ENCODE measurements at places on chromosomes 5 and 9.

GRCh38 chr5:14775857-14776256, 95.7 kb downstream of the ANKH start:
- DNase-seq: no peak

DNA sequence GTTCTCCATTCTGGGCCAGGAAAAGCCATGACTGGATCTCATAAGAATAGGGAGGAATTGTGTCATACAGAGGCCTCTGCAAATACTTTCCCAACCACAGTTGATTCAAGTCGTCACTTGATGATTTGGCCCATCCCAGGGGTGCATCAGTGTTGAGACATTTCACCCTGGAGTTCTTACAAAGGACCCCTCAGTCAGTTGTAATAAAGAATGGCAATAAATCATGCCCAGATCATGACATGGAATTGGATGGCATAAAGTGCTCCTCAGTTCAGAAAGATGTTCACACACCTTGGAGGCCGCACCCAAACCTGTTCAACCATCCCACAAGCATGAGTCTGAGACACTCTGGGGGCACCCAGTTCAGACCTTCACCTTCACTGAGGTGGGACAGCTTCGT, 168.1 kb downstream of the NR3C1 start:
- DNase-seq: no peak

DNA sequence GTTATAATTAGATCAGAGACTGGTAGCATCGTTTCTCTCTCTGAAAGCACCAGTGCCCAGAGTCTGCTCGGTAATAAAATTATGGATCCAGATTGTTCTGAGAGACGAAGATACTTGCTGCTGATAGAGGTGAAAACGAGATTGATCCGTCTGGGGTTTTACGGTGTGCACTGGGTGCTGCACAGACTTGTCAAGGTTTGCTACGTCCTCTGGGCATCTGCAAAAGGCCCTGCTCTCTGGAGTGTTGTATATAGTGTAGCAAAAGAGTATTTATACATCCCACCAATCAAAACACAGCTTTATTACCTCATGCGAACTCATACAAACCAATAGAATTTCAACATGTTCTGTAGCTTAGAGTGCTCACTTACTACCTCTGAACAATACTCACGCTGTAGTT, 219.3 kb downstream of the PBX3 start:
- no peak for DNase-seq

- DNase-seq: no peak
Measured at GRCh38 chr5:176590035-176590717, 19.8 kb downstream of the GPRIN1 start.

DNA sequence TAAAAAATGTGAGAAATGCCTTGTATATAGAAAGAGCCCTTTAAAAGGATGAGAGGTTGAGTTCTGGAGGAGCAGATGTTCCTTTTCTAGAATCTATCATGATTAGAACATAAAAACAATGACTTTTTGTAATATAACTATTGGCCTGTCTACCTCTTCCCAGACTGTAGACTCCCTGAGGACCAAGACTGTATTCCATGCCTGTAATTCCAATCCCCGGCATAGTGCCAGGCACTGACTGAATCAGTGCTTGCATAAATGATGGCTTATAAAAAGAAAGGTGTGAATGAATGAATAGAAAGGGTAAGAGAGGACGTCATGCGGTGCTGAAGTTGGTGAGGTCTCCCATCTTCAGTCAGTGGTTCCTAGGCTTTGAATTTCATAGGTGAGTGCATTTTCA, 92.6 kb upstream of the GDNF start:
- DNase-seq: no peak

DNA sequence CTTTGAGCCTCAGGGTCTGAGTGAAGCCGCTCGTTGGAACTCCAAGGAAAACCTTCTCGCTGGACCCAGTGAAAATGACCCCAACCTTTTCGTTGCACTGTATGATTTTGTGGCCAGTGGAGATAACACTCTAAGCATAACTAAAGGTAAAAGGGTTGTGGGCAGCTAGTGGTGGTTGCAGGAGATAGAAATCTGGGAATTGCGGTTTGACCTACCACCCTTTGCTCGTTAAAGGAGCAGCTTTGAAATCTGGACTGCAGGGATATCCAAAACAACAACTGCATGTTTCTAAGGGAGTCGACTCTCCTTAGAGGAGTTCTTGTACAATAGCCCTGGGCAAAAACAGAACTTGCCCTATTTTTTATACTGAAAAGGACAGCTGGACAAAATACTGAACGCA, 19.0 kb downstream of the ABL1 start:
- DNase-seq: no peak

DNA sequence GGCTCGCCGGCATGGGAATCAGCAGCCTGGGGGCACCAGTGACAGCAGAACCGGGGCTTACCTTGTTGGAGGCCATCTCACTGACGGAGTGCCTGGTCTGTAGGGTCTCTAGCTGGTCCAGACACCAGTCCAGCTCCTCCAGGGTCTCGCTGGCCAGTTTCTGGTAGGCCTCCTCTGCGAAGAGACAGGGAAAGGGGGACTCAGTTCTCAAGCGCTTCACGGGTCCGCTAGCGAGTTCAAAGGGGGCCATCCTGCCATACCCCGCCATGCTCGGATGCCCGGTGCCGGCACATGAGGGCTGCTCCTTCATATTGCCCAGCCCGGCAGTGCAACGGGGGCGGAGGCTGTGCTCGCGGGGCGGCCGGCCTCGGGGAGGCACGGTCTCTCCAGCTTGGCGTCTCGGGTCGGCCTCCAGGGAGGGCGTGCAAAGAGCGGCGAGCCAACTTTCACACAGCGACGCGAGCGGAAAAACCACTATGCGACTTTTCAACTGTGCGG, 456.0 kb downstream of the RAB3C start:
- DNase-seq: peak; percentile 9

- DNase-seq: no peak
Measured at GRCh38 chr5:146521403-146522106, 5.6 kb upstream of the GPR151 start.

DNA sequence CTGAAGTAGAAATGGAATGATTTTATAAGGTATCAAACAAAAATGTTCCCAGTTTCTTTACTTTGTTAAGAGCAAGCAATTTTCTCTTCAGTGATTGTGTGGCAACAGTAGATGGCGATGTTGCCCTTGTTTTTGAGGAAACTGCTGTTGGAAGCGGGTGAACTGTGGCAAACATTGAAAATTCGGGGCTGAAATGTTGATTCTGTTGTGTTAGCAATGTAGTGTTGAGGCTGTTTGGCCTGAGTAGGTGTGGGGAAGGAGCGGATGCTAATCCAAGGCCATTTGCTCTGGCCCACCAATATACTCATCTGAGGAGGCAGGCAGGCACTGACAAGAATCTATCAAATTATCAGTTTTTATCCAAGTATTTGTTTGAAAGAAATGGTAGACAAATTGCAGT, 129.8 kb downstream of the SLC12A2 start:
- peak; percentile 10 for DNase-seq

DNA sequence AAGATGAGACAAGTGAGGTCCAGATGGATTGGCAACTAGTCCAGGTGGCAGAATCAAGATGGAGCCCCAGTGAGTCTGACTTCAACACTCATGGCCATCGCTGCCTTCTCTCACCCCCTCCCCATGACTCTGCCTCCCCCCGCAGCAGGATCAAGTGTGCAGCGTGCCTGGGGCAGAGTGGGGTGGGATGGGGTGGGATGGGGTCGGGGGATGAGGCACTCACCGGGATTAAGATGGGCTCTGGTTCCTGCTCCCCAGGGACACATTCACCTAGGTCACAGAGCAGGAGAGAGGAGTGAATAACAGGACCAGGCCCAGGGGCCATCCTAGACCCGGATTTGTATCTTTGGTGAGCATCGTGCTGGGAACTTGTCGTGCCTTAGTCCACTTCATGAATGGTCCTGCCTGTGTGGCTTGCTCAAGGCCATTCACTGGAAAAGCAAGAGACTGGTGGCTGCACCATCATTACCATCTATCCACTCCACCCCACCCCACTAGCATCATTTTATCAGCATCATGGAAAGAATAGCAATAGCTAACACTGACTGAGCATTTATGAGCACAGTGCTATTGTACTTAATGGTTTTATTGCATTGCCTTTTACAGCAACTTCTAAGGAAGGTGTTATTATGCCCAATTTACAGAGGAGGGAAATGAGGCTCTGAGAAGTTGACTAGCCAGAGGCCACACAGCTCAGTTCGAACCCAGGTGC, 8.5 kb downstream of the AMBP start:
- no peak for DNase-seq

- no peak for DNase-seq
Measured at GRCh38 chr9:37678789-37679273, 28.1 kb downstream of the FRMPD1 start.

GRCh38 chr9:109203761-109204360, 36.8 kb upstream of the FRRS1L start:
- no peak for DNase-seq

GRCh38 chr5:5581080-5581479, 158.6 kb downstream of the ICE1 start:
- DNase-seq: no peak

DNA sequence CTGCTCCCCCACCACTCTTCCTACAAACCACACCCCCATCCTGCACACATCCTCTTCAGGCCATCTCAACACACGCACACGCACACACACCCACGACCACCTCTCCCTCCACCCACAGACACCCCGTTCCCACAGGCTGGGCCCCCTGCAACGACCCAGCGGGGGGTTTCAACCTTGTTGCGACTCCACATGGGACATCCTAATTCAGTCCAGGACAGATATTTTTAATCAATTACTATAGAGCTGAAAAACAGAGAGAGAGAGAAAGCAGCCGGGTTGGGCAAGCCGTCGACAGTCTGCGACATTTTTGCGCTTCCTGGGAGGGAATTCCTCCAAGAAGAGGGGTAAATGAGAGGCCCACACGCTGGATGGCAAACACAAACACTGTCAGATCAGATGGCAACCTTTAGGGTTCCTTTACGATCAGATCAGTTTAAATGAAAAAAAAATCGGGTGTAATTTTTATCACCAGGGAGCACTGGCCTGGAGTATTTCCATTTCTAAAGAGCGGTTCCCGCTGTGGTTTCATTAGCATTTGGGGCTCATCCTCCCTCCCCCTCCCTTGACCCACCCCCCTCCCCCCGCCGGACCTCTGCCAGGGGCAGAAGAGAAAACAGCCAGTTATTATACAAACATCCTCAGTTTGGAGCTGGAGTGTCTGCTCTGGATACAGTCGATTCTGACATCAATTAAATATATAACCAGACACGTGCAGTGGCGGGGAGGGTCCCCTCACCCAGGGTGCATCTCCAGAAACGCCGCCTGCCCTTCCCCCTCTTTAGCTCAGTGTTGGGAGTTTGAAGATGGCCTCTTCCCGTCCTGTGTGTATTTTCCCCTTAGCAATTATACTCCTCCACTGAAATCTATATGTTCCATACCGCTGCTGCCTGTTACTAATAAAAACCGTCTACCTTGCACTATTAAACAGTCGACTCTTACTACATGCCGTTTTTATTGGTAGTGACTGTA, 2.3 kb upstream of the IRX2 start:
- no peak for DNase-seq

GRCh38 chr9:83039303-83039702, 23.6 kb downstream of the RASEF start:
- no peak for DNase-seq

Measured in CD4-positive, alpha-beta T cell treated with Interleukin-6 at 100 ng/mL for 8 hours (primary cell).